ENCODE measurements at places on chromosomes 3 and 15. TPM values are rescaled to one million over a fixed set of nuclear protein-coding genes. Genes with fewer than 3 reads are reported as not detected.

The NISCH gene
- total RNA-seq: 63.0 TPM

The SPTBN5 gene
- total RNA-seq: 0.53 TPM

The LYZL4 gene
- not detected for total RNA-seq

The FMN1 gene
- total RNA-seq: 0.13 TPM

The NEDD4 gene
- total RNA-seq: 17.0 TPM

The SI gene
- not detected for total RNA-seq

The ZNF501 gene
- total RNA-seq: 7.3 TPM

The POLQ gene
- 7.0 TPM for total RNA-seq

The MST1R gene
- total RNA-seq: 2.0 TPM

The CMTM7 gene
- 7.1 TPM for total RNA-seq

The MCF2L2 gene
- total RNA-seq: 0.31 TPM

The MYL3 gene
- total RNA-seq: not detected

The GANC gene
- 24.3 TPM for total RNA-seq

The TIMP4 gene
- total RNA-seq: 0.92 TPM

The SLC22A13 gene
- total RNA-seq: 0.13 TPM

The MPI gene
- 39.5 TPM for total RNA-seq

The USP13 gene
- total RNA-seq: 7.0 TPM

The LEKR1 gene
- total RNA-seq: 0.26 TPM

The USP4 gene
- 22.7 TPM for total RNA-seq

The GRAMD2A gene
- total RNA-seq: 0.06 TPM

The STIMATE gene
- total RNA-seq: 16.5 TPM

The GABRR3 gene
- total RNA-seq: not detected

The CPEB1 gene
- total RNA-seq: 11.8 TPM
